ENCODE measurements at places on chromosomes 16 and 17.

DNA sequence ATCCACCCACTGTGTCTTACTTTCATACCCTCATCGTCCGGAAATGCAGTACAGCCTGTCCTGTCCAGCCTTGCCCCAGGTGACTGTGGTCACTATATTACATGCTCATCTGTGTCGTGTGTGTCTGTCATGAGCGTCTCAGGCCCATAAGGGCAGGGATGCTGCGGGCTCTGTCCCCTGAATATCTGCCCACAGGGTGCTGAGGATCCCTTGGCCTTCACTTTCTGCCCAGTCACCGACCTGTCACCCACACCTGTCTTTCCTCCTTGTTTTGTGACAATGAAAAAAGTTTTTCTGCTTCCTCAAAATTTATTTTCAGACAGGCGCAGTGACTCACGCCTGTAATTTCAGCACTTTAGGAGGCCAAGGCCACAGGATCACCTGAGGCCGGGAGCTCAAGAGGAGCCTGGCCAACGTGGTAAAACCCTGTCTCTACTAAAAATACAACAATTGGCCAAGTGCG is 1.4 kb upstream of the CTRB1 start:
- no peak for DNase-seq

- DNase-seq: no peak
These were observed 37.6 kb upstream of the RPL38 start for GRCh38 chr17:74165797-74166365.

DNA sequence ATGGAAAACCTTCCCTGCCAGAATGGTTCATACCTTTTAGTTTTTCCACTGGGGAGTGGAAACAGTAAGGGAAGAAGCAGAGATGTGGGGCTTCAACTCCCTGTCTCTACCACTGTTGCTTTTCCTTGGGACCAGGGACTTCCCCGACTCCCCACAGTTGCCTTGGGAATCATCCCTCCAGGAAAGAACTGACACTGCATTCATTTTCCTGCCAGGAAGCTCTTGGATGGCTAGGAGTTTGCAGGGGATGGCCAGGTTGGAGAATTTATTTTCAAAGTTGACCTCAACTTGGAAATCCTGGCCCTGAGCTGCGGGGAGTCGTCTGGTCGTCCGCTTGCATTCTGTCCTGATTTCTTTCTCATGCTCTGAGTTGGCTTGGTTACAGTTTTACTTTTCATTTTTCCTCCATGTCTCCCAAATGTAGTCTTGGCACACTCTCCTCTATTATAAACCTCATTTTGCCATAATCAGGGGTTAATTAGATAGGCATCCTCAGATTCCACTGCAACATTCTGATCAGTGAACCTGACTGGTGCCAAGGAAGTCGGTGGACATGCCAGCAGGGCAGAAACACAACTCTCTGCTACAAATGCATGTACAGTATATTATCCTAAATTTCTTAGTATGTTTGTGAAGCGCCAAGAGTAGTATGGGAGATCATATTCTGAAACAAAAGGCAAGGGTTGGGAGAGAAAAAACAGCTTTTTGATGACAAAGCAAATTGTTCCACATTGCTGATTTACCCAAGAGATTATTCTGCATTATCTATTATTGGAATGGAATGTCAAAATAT is 220.5 kb upstream of the XYLT1 start:
- no peak for DNase-seq

GRCh38 chr17:73250851-73251640 is 10.6 kb downstream of the CPSF4L start:
- DNase-seq: no peak

- no peak for DNase-seq
These were observed 411.7 kb downstream of the CPPED1 start for GRCh38 chr16:12391956-12392355.

- DNase-seq: no peak
These were observed 27.4 kb upstream of the LYRM9 start for GRCh38 chr17:27920569-27920968.

GRCh38 chr17:45307290-45308015 is 9.4 kb downstream of the MAP3K14 start:
- no peak for DNase-seq

DNA sequence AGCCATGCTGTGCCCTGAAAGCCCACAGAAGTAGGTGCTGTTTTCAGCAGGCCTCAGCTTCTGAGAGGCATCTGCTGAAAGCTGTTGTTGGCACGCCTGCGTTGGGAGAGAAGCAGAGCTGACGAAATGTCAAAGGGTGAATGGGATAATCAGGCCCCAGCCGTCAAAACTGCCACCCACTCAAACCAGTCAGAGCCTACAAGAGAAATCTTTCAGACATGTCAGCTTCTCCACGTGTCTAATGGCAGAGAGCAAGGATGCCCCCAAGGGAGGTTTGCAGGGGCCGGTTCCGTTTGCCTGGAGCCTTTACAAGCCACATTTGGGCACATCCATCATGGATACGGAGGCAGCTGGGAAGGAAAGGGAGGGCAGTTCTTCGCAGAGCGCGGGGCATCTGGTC is 568.2 kb upstream of the EEF2KMT start:
- DNase-seq: no peak

DNA sequence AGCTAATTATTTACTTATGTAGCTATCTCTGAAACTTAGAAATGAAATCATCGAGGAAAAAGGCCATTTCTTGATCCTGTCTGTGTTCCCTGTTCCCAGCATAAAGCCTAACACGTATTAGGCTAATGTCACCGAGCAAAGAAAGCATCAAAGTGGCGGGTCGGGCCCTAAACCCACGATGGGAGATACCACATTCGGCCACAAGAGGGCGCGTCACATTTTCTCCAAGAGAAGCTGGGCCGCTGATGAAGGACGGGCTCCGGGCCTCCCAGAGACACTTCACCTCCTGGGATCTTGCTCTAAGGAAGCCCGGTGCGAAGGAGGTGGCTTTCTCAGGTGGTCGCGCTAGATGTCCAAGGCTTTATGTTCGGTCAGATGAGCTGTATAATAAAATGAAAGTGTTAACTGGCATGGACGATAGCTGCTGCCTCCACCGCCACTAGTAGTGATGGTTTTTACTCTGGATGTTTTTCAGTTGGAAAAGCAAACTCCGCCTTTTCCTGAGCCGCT is 853 bp upstream of the PDK2 start:
- DNase-seq: peak; percentile 88

DNA sequence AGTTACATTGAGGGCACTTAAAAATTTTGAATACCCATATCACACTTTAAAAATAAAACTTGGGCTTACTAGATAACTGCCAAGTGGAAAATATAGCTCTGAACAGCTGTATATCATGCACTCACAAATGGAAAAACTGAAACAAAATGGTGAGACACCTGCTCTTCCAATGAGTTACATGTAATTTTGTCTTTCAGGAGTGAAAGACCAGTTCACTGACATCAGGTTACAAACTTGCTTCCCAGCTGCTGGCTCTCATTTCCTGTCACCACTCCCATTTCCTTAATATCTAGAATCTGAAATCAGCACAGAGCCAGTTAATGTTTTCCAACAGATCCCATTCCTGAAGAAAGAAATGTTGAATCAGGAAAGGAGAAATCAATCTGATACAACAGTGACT is 10.8 kb downstream of the CSNK2A2 start:
- no peak for DNase-seq

DNA sequence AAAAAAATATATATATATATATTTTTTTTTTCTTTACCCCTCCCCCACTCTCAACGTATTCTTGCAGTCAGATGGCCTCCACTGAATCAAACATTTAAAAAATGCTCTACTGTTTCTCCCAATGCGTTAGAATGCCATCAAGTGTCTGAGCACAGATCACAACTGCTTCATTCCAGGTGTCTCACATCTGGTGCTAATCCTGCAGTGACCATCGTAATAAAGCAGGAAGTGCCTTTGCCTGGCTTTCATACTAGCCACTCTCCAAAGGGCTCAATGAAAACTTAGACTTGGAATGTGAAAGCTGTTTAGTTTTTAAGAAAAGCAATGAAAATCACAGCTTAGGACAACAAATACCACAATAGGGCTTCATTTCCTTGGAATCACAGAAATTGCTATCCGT is 37.2 kb downstream of the SKAP1 start:
- no peak for DNase-seq

GRCh38 chr17:75496005-75496404 is 19.3 kb downstream of the CASKIN2 start:
- no peak for DNase-seq

DNA sequence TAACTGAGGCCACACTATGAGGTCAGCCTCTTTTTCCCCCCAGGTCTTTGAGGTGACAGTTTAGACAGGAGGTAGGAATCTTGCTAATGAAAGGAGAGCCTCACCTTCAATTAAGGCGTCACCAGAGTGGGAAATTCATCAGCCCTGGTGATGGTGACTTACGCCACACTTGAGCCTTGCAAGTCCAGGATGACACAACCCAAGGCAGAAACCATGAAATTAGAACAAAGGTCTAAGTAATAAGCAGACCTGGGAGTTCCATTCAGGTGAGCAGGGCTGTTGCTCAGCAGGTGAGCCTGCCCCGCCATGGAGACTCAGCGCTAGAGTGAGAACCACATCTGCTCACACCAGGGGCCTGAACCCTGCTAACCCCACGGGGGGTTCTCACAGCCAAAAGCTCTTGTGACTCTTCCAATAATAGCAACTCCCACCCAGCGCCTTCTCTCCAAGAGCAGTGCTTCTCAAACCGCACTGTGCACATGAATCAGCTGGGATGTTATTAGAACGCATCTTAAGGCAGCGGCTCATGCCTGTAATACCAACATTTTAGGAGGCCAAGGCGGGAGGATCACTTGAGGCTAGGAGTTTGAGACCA is 28.7 kb upstream of the KIFC3 start:
- no peak for DNase-seq

GRCh38 chr16:83212301-83212841 is 585.6 kb downstream of the CDH13 start:
- no peak for DNase-seq

GRCh38 chr17:7767004-7767403 is 49.5 kb downstream of the DNAH2 start:
- no peak for DNase-seq

DNA sequence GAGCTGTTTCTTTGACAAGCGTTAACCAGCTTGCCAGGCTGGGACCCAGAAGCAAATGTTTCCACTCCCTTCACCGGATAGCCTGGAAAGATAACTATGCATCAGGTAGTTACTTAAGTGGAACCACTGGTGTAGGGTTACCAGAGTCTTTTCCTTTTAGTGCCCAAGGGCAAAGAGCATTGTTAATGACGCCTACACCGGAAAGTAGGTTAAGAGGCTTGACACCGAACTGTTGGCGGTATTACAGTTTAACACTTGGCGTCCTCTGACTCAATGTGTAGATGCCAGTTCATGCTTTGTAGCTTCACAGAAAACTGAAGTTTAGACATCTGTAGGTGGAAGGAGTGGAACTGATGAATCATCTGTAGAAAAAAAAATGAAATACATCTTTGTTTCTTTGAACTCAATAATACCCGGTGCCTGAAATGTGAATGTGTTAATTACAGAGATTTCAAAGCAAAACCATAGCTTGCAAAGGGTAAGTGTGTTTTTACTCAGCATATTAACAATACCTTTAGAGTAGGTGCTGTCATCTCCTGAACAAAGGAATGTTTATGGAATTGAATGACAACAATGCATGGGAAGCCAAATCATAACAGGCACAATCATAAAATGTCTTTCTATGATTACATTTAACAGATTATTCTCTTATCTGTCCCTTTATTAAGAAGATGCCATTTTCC is 426.7 kb upstream of the SALL1 start:
- DNase-seq: no peak

DNA sequence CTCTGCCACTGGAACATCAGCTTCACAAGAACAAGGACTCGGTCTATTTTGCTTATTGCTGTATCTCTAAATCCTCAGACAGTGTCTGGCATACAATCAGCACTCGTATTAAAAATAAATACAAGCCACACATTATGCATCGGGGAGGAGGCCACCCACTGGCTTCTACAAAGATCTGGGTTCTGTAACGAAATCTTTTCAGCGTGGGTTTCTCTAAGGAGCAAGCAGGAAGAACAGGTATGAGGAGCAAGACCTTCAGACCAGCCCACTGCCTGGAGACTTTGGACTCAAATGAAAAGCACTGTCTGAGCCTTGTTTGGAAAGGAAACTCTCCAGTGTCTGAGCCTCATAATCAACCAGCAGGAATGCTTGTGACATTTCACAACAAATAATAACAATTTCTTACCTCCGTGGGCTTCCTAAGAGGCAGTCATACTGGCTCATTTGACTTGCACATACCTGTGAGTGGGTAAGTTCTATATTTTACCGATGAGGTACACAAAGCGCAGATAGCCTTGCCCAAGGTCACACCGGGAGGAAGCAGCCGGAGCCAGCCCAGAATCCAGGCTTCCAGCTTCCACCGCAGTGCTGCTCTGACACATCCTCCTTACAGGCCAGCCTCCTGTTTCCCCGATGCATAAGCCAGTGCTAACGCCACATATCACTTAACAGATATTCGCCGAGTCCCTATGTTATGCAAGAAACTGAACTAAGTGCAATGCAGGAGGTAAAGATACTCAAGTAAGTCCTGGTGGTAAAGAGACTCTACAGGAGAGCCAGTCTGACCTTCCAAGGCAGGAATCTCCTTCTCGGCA is 118.6 kb upstream of the TNRC6C start:
- no peak for DNase-seq

- DNase-seq: peak; percentile 0
These were observed 78.1 kb downstream of the SKAP1 start for GRCh38 chr17:48351911-48352332.

DNA sequence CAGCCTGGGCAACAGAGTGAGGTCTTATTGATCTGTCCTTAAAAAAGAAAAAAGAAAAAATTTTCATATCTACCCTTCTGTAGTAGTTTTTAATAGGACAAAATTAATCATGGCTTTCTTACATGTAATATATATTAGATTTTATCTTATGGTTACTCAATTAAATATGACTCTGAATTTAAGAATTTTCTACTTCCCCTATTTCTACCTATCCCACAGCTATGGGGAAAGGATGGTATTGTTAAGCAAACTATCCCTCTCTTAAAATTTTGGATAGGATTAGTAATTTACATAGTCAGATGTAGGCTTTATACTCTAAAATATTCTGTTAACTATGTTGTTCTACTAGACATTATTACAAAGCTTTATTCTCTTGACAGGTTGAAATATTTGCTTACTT is 62.5 kb downstream of the NQO1 start:
- no peak for DNase-seq

DNA sequence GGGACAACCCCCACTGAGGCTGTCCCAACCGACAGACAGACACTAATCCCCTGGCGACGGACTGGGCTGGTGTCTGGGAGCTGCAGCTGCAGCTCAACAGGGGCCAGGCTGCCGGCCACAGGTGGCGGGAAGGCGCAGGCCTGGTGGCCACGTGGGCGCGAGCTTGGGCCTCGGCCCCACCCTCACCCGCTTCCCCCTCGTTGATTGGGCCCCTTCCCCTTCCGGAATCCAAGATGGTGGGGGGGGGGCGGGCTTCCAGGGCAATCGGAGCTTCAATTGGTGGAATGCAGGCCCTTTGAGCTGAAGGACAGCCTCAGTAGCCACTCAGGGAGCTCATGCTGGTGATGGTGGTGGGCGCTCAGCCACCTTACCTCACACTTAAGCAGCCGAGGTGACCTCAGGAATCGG is 8.7 kb upstream of the TBX4 start:
- DNase-seq: no peak

- DNase-seq: no peak
These were observed 61.7 kb upstream of the LGALS9 start for GRCh38 chr17:27569257-27569722.

GRCh38 chr16:90057738-90058173 is 19.4 kb downstream of the PRDM7 start:
- no peak for DNase-seq

GRCh38 chr16:69179328-69180010 is 7.5 kb upstream of the SNTB2 start:
- DNase-seq: no peak

- DNase-seq: no peak
These were observed 58.9 kb downstream of the CES1 start for GRCh38 chr16:55773859-55774549.
